ENCODE measurements at places on chromosomes 16 and 17.

DNA sequence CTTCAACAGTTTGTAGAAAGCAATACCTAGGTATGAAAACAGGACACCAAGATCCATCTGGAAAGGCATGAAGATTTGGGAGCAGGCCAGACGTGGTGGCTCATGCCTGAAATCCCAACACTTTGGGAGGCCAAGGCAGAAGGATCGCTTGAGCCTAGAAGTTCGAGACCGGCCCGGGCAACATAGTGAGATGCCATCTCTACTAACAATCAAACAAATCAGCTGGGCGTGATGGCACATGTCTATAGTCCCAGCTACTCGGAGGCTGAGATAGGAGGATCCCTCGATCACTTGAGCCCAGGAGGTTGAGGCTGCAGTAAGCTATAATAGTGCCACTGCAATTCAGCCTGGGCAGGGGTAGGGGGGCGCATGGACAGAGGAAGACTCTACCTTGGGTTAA is 20.3 kb downstream of the LITAF start:
- no peak for DNase-seq

DNA sequence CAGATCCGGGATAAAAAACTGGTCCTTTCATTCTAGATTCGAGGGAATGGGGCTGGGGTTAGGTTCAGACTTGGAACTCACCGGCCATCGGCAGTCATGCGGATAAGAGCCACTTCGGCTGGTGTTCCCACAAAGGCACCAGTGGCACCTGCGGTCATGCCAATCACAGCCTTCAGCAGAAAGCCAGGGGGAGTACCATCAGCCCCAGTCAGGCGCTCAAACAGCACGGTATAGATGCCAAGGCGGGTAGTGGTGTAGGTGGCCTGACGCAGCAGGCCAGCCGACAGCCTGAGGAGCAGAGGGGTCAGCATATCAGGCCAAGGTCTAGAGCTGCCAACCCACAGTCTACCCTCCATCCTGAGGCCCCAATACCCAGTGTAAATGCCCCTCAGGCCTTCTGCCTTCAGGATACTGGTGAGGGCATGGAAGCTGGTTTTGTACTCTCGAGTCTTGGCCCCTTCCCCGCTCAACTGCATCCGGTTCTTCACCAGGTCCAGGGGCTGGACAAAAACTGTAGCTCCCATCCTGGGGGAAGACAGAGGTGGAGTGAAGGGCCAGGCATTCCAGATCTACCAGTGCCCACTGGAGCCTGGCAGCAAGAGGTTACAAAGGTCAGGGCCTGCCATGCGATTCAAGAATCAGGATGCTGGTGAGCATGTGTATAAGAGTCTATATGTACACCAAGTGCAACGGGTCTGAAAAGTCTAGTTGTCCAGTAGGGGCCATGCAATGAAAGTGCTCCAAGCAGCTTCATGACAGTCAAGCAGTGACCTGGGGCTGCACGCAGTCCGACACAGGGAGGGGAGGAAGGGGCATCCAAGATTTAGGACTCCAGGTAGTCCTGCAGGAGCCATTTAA is 929 bp downstream of the SLC25A11 start:
- no peak for DNase-seq

DNA sequence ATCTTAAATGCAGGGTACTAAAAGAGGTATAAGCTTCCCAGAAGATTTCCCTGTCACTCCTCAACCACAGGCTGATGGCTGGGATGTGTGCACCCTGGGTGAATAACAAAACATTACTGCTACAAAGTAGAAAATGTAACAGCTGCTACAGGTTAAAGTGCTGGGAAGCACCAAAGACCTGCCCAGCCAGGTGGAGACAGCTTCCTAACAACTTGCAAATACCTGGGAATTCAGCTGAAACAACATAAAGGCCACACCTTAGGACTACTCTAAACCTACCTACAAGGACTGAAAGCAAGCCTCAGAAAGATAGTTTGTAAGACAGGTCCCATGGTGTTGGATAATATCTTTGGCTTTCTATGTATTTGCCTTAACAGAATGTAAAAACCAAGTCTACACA is 118.5 kb downstream of the CEP112 start:
- no peak for DNase-seq

DNA sequence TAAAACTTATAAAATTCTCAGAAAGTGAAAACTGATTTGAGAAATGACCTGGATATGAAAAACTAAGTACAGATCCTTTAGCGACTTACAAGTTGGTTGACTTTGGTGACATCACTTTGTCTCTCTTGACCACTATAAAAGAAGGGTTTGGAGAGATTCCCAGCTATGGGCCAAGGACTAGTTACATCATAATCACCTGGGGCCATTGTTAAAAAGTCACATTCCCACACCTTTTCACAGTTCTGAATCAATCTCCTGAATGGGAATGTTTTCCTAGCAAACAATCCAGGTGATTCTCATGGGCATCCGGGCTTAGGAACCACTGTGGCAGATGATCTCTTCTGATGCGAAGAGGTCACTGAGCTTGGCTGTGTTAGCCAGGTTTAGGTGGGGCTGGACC is 620 bp upstream of the VWA3A start:
- DNase-seq: no peak

DNA sequence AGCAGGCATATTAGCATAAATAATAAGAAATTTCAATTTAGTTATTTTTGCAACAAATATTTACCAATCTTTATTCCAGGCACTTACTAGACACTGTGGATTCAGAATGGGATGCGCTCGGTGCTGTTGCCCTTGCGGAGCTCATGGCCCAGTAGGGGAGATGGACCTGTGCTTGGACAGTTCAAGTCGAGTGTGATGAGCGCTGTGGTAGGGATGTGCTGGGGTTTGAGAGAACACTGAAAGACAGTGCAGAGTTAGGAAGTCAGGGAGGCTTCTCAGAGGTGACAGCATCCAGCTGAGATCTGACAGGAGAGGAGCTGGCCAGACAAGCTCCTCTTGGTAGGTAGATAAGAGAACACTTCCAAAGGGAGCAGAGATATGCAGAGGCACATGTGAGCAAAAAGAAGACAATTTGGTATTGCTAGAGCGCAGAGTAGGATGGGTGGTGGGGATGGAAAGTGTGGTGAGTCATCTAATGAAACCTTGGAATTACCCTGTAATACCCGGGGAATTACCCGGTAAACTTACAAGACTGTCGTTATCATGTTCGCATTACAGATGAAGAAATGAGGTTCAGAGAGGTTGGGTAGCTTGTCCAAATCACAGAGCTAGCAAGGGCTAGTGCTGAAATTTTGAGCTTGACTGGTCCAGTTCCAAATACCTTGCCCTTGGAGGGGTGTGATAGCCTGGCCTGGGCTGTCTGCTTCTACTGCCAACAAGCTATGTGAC is 298.1 kb upstream of the N4BP1 start:
- DNase-seq: no peak

- DNase-seq: no peak
These were observed 46.8 kb downstream of the SREBF1 start for GRCh38 chr17:17789828-17790636.

GRCh38 chr16:22192261-22193062 is 13.6 kb upstream of the EEF2K start:
- no peak for DNase-seq

DNA sequence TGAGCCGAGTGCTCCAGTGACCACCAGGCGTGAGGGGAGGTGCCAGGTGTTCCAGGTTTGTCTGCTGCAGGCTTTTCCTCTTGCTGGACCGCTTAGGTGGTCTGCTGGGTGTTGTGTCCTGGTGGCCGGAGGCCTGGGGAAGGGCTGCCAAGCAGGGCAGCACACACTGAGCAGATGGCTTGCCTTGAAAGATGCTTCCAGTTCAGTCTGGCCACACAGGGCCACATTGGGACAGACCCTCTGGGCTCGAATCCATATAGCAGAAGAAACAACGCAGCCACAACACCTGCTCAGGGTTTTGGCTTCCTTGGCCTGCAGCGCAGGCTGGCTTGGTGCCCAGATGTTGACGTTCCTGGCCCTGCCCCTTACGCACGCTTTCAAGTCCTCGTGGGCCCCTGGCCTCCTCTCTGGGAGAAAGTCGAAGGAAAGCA is 24.8 kb downstream of the GINS2 start:
- DNase-seq: no peak

- DNase-seq: no peak
These were observed 1011.9 kb downstream of the CDH8 start for GRCh38 chr16:61024180-61024900.

GRCh38 chr17:41647038-41647813 is 22.9 kb upstream of the KRT17 start:
- no peak for DNase-seq

DNA sequence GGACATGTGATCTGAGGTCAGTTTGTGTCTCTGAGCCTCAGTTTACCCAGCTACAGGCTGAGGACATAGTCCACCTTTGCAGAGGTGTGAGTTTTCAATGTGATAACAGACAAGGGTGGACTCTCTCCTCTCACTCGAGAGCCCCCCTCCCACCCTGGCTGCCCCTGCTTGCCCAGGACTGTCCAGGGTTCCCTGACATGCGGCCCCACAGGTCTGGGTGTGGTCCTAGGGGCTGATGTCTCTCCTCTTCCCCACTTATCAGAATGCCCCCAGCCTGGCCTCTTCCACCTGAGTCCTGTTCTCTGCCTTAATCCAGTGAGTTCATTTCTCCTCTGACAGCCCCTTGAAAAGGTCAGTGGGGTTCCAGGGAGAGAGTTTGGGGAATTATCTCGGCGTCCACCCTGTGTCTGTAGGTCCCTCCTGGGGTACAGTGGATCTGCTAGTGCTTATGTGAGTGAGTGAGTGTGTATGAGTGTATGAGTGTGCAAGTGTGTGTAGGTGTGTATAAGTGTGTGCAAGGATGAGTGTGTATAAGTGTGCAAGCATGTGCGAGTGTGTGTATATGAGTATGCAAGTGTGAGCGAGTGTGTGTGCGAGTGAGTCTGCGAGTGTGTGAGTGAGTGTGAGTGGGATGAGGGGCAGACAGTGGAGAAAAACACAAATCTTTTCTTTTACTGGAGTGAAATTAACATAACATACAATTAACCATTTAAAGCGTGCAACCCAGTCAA is 175.0 kb downstream of the IRF8 start:
- no peak for DNase-seq

- no peak for DNase-seq
These were observed 29.7 kb downstream of the GSE1 start for GRCh38 chr16:85642762-85643358.

DNA sequence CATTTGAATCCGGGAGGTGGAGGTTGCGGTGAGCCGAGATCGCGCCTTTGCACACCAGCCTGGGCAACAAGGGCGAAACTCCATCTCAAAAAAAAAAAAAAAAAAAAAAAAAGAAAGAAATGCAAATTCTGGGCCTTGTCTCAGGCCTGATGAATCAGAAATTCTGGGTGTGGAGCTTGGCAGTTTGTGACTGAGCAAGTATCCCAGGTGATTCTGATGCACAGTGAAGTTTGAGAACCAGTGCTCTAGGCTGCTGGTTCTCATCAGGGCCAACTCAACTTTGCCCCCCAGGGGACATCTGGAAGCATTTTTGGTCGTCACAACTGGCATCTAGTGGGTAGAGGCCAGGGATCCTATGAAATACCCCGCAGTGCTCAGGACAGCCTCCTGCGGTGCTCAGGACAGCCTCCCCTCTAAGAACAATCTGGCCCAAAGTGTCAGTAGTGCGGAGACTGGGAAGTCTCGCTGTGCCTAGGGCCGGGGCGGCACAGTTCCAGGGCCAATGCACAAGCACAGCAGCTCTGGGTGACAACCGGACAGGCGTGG is 55.9 kb downstream of the SDK2 start:
- no peak for DNase-seq

All from kidney glomerular epithelial cell (primary cell).